ENCODE measurements at places on chromosomes 7 and 10. TPM values are rescaled to one million over a fixed set of nuclear protein-coding genes. Genes with fewer than 3 reads are reported as not detected.
A peak's percentile ranks its signal among the peaks of the same experiment; 100 is the strongest.

Gene NPFFR1
- not detected for total RNA-seq

Gene PLEKHS1
- 30.0 TPM for total RNA-seq

Gene UCMA
- total RNA-seq = not detected

Gene AP4M1
- total RNA-seq = 23.3 TPM

Gene CACNB2
- 7.5 TPM for total RNA-seq

Gene SSC4D
- total RNA-seq = 1.9 TPM

Gene RPEL1
- not detected for total RNA-seq

Gene RHBDD2
- total RNA-seq = 36.6 TPM

- no peak for DNase-seq
Observed at GRCh38 chr10:10346390-10347150, 671.1 kb upstream of the CELF2 start.

GRCh38 chr7:118793582-118793981 is 569.1 kb downstream of the ANKRD7 start:
- no peak for DNase-seq

DNA sequence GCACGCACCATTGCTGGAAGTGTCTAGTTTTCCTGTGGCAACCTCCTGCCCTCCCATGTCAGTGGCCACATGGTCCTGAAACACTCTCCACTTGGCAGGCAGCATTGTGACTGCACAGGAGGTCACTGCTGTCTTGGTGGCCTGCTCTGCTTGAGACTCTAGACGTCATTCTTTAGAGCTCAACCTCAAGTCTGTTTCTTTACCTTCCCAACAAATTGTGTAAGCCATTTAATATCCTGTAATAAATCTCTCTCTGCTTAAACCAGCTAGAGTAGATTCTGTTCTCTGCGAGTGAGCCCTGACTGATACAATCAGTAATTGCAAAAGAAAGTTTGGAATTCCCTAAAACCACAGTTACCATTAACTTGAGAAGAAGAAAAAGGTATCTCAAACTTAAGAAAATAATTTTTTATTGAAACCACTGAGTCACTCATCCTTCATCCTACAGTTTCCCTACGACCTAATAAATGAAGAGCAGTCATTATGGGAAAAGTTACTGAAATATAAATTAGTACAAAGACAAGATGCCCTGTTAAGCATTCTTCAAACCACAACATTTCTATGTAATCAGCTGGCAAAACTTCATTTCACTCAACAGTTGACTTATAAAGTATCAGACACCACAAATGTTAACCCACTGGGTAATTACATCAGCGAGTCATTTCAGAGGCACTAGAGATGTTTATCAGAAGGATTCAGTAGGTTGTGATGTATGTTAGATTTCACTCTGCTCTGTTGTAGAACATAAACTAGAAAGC is 18.0 kb downstream of the SLC25A13 start:
- no peak for DNase-seq

DNA sequence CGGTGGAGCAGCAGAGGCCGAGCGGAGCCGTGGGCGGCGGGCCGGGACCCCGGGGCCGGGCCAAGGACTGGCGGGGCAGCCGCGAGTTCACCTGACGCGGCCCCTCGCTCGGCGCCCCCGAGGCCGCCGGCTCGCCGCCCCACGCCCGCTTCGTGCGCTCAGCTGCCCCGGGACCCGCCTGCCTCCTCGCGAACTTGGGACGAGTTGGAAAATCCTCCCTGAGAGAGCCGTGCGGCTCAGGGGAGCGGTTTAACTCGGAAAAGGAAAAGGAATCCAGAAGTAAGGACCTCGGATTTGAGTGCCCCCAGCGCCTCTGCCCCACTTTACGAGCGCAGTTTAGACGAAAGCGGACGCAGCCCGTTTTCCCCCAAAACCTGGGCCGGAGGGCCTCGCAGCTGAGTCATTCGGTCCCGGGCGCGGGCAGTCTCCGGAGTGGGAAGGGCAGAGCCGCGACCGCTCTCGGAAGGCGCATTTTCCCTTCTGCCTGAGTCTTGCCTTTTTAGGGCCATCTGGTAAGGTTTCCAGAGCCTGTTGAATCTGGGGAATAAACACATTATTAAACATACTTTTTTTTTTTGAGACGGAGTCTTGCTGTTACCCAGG is 744 bp downstream of the CREM start:
- DNase-seq = peak; percentile 60

- DNase-seq = no peak
Observed at GRCh38 chr10:110737886-110738634, 93.9 kb downstream of the RBM20 start.

- no peak for DNase-seq
Observed at GRCh38 chr7:116528008-116528789, 3.4 kb downstream of the CAV1 start.

- DNase-seq = no peak
Observed at GRCh38 chr7:121572615-121573014, 176.5 kb upstream of the FAM3C start.

- no peak for DNase-seq
Observed at GRCh38 chr10:120946497-120946896, 95.3 kb downstream of the WDR11 start.

DNA sequence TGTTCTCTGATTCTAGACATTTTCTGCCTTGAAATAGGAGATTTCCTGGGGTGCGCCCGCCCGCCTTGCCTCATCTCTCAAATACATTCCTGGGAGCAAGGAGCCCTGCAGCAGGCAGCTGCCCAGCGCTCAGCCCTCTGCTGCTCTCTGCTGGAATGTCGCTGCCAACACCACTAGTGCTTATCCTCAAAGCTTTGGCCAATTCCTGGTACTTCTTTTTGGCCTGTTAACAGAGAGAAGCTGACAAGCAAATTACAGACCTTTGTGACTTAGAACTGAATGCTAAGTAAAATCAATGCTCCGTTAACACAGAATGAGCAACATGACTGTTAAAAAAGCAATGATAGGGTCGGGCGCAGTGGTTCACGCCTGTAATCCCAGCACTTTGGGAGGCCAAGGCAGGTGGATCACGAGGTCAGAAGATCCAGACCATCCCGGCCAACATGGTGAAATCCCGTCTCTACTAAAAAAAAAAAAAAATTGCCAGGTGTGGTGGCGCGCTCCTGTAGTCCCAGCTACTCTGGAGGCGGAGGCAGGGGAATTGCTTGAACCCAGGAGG is 41.9 kb upstream of the SYPL1 start:
- peak; percentile 84 for DNase-seq

GRCh38 chr7:70416986-70417655 is 714.8 kb upstream of the GALNT17 start:
- no peak for DNase-seq

- no peak for DNase-seq
Observed at GRCh38 chr10:35214607-35215020, 88.0 kb downstream of the CREM start.

DNA sequence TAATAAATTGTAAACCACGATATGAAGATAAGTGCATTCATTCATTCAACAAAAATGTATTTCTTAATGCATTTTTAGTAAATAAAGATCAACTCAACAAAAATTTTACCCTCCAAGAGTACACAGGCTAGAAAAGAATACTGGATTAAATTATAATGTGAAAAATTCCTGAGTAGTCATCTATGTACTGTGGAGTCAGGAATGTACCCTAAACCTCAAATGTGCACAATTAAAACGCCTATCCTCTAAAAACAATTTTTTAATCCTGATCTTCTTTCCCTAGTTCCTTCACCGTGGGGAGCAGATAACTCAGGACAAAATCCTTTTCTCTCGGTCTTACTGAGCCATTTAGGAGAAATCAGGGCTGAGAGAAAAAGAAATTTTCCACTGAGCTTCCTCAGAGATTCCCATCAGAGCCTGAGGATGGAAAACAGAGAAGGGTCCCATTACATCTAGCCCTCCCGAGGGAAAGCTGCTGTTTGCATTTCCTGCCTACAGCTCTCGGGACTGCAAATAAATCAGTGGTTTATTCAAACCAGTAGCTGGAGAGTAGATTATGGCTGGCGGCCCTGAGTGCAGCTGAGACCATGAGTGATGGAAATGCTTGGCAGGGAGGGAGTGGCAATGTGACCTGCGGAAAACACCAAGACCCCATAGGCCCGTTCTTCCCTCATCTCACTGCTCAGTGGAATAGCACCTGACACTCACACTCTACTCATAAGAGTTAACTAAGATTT is 7.4 kb downstream of the TAS2R40 start:
- DNase-seq = no peak

DNA sequence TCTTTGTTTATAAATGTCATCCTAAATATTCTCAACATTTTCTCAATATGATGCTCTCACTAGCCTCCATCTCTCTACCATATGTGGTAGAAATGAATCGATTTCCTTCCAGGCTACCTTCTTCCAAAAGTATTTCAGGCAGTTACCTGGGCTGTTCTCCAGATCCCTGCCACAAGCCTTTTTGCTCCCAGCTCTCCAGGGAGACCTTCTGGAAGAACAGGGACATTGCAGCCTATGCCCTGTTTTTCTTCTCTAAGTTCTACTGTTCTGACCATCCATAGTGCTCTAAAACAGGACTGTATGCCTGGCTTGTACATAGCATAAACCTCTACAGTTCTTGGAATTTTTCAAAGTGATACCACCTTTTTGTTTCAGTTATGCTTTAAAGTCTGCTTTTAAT is 552.8 kb downstream of the ANKRD7 start:
- DNase-seq = no peak

DNA sequence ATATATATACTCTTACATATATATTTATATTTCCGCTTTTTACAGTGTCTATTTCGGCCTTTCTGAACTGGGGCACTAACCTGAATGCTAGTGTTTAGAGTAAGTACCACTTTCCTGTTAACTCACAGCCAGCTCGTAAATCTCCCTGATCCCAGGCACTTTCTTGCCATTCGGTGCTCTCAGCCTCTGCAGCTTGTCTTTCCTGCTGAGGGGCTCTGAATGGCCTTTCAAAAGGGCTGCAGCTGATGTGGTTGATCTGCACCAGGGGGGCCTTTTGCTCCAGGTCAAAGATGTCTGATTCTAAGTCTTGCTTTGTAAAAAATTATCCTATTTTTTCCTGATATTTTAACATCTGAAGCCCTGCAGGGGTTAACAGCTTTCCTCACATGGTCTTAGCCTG is 25.5 kb upstream of the HPS1 start:
- no peak for DNase-seq

DNA sequence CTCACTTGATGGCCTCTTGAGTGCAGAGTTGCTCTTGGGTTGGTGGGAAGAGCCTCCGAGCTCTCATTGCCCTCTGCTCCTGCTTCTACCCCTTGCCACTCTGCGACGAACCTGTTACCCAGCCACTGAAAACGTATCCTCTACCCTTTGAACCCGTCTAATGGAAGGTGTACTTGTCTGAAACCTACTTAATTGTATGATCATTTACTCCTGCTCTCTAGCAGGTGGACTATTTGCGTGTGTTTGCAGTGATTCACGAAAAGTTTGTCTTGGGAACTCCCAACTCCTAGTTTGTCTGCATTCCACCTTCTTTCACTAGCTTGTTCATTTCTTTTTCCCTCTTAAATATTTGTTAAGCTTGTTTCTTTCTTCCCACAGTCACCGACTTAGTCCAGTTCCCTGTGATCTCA is 503 bp downstream of the CROT start:
- DNase-seq = no peak

- no peak for DNase-seq
Observed at GRCh38 chr10:132448248-132448731, 51.3 kb downstream of the PWWP2B start.

GRCh38 chr10:110169586-110169985 is 37.8 kb upstream of the MXI1 start:
- no peak for DNase-seq

- DNase-seq = no peak
Observed at GRCh38 chr7:142867097-142867378, 12.2 kb downstream of the EPHB6 start.

Data from breast epithelium (tissue), 4 donors.